ENCODE measurements at places on chromosomes 1 and 21. TPM values are rescaled to one million over a fixed set of nuclear protein-coding genes. Genes with fewer than 3 reads are reported as not detected.

SH2D5 gene
- total RNA-seq, result 11.2 TPM

SLC39A1 gene
- total RNA-seq, result 224 TPM

CTSS gene
- total RNA-seq, result 0.46 TPM

FAM151A gene
- total RNA-seq, result not detected

GFI1 gene
- total RNA-seq, result 0.29 TPM

RNPEP gene
- total RNA-seq, result 74.8 TPM

JAM2 gene
- total RNA-seq, result not detected

CSMD2 gene
- not detected for total RNA-seq

OR10K1 gene
- not detected for total RNA-seq

FAM177B gene
- not detected for total RNA-seq

TDRD5 gene
- total RNA-seq, result not detected

RHD gene
- not detected for total RNA-seq

RHOU gene
- 0.17 TPM for total RNA-seq

UBE2U gene
- not detected for total RNA-seq

S100A8 gene
- 0.29 TPM for total RNA-seq

C1orf226 gene
- 2.6 TPM for total RNA-seq

KCNQ4 gene
- total RNA-seq, result 2.5 TPM

TLR5 gene
- total RNA-seq, result 1.2 TPM

DNAI4 gene
- 1.6 TPM for total RNA-seq

ELF3 gene
- total RNA-seq, result 460 TPM

GNPAT gene
- total RNA-seq, result 40.5 TPM

OPTC gene
- not detected for total RNA-seq

LRRC38 gene
- 4.8 TPM for total RNA-seq

PARS2 gene
- 5.0 TPM for total RNA-seq

LCE6A gene
- total RNA-seq, result not detected

ETNK2 gene
- 24.5 TPM for total RNA-seq

CYP4Z1 gene
- not detected for total RNA-seq

DCST2 gene
- 0.18 TPM for total RNA-seq

PWP2 gene
- total RNA-seq, result 8.2 TPM

AMY1B gene
- total RNA-seq, result not detected

SH3D21 gene
- 16.4 TPM for total RNA-seq

HES3 gene
- total RNA-seq, result not detected

DISC1 gene
- total RNA-seq, result 5.1 TPM

C1orf94 gene
- not detected for total RNA-seq

PODN gene
- not detected for total RNA-seq

PTGER3 gene
- total RNA-seq, result 0.11 TPM

KRTAP23-1 gene
- total RNA-seq, result not detected

KLHDC7A gene
- total RNA-seq, result not detected

CFAP126 gene
- total RNA-seq, result not detected

CASQ1 gene
- total RNA-seq, result not detected

SPRR2B gene
- total RNA-seq, result not detected

NID1 gene
- total RNA-seq, result 11.1 TPM

GNAT2 gene
- 0.69 TPM for total RNA-seq

CACNA1S gene
- total RNA-seq, result not detected

DCST1 gene
- total RNA-seq, result not detected

ITLN2 gene
- total RNA-seq, result not detected

CFAP107 gene
- not detected for total RNA-seq

ABCG1 gene
- 2.0 TPM for total RNA-seq

ACADM gene
- 29.0 TPM for total RNA-seq

KPRP gene
- total RNA-seq, result not detected

LCE1B gene
- not detected for total RNA-seq

MRTO4 gene
- 114 TPM for total RNA-seq

RNF19B gene
- 21.3 TPM for total RNA-seq

PARP1 gene
- total RNA-seq, result 536 TPM

Measured in PC-3 (cell line).